ENCODE measurements at places on chromosomes 13 and 19. TPM values are rescaled to one million over a fixed set of nuclear protein-coding genes. Genes with fewer than 3 reads are reported as not detected.

The WDR18 gene
- total RNA-seq: 59.6 TPM

The NTN5 gene
- total RNA-seq: 1.9 TPM

The ZNF534 gene
- total RNA-seq: not detected

The TIMM29 gene
- 20.9 TPM for total RNA-seq

The CEACAM19 gene
- 3.0 TPM for total RNA-seq

The TPTE2 gene
- total RNA-seq: 0.22 TPM

The KL gene
- 0.69 TPM for total RNA-seq

The INSR gene
- total RNA-seq: 8.7 TPM

The AMH gene
- 4.6 TPM for total RNA-seq

The CGB1 gene
- not detected for total RNA-seq

The CLDND2 gene
- total RNA-seq: 14.9 TPM

The NKPD1 gene
- 0.72 TPM for total RNA-seq

The MIDN gene
- total RNA-seq: 75.4 TPM

The MLLT1 gene
- total RNA-seq: 44.5 TPM

The ATP4A gene
- not detected for total RNA-seq

The ZNF723 gene
- total RNA-seq: not detected

The LHB gene
- not detected for total RNA-seq

The NLRP11 gene
- not detected for total RNA-seq

The CLEC11A gene
- 3.4 TPM for total RNA-seq
